Endothelial cell of umbilical vein (primary cell): ENCODE measurements at places on chromosomes 1 and 21. TPM values are rescaled to one million over a fixed set of nuclear protein-coding genes. Genes with fewer than 3 reads are reported as not detected.

Gene FCAMR
- not detected in 2 replicates for total RNA-seq

Gene SPATA1
- 1.7 and 2.6 TPM in 2 replicates for total RNA-seq

- H3K27ac ChIP-seq = no peak overlapping the region
- no peak overlapping the region for H3K4me3 ChIP-seq
- DNase-seq = peak; percentile 40
- no peaks in the 10 kb centered on the region for H3K36me3 ChIP-seq
- H3K4me1 ChIP-seq = no peaks in the 10 kb centered on the region
Observed at GRCh38 chr1:165129568-165130164, 226.8 kb downstream of the LMX1A start.

- no peaks in the 10 kb centered on the region for H3K4me1 ChIP-seq
- H3K4me3 ChIP-seq = no peak overlapping the region
- DNase-seq = no peak
- no peaks in the 10 kb centered on the region for H3K27me3 ChIP-seq
Observed at GRCh38 chr1:170732252-170732588, 68.3 kb downstream of the PRRX1 start.

GRCh38 chr21:46554431-46555224, 50.3 kb downstream of the S100B start:
- no peak for DNase-seq
- peaks cover 6% of the 10 kb centered on the region for H3K4me1 ChIP-seq
- no peak overlapping the region for H3K27ac ChIP-seq
